ENCODE measurements at places on chromosomes 2 and 18.

GRCh38 chr2:5520463-5520972, 171.7 kb upstream of the SOX11 start:
- no peak for DNase-seq

- DNase-seq = no peak
These were observed 28.2 kb downstream of the GREB1 start for GRCh38 chr2:11562011-11562410.

DNA sequence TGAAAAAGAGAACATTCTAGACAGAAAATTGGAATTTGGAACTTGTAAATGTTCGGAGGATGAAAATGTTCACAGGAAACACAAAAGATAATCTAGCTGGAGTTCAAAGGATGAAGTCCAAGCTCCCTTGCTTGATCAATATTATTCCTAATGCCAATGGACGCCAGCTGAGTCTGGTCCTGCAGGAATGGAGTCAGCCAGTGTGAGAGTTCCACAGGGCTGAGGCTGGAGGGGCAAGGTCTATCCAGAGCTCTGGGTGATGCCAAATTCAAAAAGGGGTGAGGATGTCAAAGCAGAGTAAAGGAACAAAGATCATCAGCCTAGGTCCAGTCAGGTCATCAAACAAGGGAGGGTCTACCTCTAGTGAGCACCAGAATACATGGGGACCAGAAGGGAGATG, 78.5 kb upstream of the CTNNA2 start:
- no peak for DNase-seq

DNA sequence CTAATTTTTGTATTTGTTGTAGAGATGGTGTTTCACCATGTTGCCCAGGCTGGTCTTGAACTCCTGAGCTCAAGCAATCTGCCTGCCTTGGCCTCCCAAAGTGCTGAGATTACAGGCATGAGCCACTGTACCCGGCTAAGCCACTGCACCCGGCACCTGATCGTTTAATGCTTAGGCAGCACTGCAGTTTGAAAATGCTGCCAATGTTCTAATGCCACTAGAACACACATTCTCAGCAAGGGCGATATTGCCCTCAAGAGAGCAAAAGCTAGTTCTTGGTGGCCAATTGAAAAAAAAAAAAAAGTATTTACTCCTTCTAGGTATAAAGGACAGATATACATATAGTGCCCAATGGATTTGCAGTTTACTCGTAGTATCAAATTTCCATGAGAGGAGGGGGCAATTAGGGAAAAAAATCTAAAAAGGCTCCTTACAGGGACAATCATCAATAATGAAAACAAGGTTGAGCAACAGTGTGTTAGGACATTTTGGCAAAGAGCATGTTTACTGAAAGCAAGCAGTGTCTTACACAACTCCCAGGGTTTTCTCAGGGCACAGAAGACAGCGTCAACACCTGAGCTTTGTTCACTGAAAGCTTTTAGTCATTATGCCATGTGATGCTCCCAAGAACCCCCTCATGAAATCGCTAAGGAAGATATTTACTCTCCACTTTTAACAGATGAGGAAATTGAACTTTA, 199.9 kb upstream of the PKDCC start:
- DNase-seq = peak; percentile 64

DNA sequence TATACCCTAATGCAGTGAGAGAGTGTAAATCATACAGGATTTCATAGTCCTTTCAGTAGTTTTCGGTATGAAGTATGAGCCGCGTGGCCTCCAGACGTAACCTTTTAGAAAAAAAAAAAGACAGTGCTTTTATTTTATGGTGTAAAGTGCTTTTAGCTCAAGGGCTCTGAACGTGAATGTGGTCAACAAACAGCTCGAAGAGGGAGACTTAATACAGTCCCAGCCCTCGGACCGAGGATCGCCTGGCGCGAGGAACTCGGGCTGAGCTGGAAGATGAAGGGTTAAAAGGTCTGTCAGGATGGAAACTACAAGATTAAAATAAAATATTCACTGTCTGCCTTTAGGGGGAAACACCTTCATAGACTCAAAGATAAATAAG, 4.0 kb upstream of the BCL11A start:
- no peak for DNase-seq

GRCh38 chr2:10269291-10269690, 33.4 kb upstream of the HPCAL1 start:
- DNase-seq = no peak

DNA sequence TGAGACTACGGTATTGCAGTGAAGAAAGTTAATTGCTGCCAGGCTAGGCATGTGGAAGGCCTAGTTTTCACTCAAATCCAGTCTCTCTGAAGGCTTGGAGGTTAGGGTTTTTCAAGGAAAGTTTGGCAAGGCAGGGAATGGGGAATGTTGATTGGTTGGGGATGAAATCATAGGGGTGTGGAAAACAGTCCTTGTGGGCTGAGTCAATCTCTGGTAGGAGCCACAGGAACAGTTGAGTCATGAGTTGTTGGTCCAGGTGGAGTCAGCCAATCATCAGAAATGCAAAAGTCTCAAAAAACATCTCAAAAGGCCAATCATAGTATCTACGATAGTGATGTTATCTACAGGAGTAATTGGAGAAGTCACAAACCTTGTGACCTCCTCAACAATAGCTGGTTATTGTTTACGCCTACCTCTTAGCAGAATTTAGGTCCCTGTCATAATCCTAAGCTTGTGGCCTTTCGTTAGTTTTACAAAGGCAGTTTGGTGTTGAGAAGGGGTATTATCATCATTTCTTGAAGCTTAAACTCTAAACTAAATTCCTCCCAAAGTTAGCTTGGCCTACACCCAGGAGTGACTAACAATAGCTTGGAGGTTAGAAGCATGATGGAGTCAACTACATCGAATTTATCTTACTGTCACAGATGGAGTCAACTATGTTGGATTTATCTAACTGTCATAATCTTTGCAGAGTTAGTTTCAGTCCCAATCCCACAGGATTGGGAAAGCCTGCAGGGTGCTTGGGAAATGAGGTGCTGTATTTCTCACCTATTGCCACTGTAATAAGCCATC, 33.7 kb upstream of the APCDD1 start:
- DNase-seq = peak; percentile 63

DNA sequence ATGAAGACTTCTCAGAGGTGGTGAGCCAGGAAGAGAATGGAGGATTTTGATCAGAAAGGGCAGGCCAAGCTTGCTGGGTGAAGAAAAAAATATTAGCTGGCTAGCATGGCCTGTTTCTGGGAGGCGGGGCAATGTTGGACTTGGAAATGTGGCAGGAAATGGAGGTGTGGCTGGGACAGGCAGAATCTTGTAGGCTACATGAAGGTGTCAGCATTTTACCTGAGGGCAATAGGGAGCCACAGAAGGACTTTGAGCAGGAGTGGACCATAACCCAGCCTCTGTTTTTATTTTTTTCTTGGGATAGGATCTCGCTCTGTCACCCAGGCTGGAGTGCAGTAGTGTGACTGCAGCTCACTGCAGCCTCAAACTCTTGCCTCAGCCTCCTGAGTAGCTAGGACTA, 31.7 kb downstream of the EMX1 start:
- no peak for DNase-seq

GRCh38 chr2:219630770-219631405, 3.5 kb downstream of the SLC4A3 start:
- no peak for DNase-seq

DNA sequence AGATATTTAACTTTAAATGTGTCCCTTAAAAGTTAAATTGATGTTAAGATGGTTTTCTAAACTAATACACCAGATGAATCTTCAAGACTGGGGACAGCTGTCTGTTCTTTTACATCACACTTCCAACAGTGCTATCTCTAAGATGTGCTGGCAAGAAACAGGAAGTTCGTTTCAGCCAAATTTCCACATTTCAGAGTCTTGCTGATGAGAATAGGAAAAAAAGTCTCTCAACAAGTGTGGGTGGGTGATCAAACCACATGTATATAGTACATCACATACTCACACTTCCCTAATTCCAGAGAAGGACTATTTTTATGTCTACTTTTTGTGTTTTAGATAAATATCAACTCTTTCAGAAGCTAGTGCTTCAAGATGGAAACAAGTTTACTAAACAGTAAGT, 1712.8 kb upstream of the TMEFF2 start:
- peak; percentile 10 for DNase-seq

GRCh38 chr2:148902798-148903197, 27.8 kb downstream of the KIF5C start:
- DNase-seq = no peak

- DNase-seq = no peak
These were observed 1.3 kb upstream of the ANKRD12 start for GRCh38 chr18:9135081-9135911.

DNA sequence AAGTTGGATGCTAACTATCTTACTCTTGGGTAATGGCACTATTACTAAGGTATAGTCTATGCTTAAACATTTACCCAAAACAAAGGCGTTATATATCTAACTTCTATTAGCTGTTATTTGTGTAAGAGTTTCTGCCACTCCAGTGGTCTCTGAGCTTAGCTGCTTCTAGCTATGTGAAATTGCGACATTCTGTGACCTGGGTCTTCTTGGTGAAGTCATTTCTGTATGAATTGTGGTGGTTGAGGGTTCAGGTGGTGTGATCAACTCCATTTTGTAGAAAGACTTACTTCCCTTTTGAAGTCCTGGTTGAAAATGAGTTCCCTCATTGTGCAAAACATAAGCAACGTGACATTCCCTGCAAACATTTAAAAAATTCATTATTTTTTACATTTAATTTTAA, 221.6 kb downstream of the PIK3C3 start:
- no peak for DNase-seq

- DNase-seq = peak; percentile 89
These were observed 2.2 kb upstream of the NRP2 start for GRCh38 chr2:205680067-205680466.

- no peak for DNase-seq
These were observed 76.2 kb upstream of the HDAC4 start for GRCh38 chr2:239476757-239477585.

GRCh38 chr2:96111823-96112500, 4.4 kb downstream of the ADRA2B start:
- no peak for DNase-seq

GRCh38 chr2:19346983-19347618, 11.3 kb downstream of the OSR1 start:
- DNase-seq = no peak

DNA sequence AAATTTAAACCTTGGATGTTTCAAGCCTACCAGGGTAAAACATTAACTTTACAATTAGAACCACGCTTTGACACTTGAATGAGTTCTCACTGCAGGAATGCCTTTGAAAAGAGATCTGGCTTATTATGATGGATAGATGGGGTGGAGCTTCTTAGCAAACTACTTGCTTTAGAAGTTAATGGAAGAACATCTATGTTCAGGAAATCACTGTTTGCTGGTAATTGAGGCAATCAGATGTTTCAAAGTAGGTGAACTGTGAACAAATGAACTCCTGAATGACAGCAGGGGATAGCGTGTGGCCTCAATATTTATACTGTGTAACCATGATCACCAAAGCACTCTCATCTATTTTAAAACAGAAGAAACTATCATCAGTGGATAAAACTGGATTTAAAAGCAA, 383.6 kb downstream of the PIK3C3 start:
- no peak for DNase-seq

DNA sequence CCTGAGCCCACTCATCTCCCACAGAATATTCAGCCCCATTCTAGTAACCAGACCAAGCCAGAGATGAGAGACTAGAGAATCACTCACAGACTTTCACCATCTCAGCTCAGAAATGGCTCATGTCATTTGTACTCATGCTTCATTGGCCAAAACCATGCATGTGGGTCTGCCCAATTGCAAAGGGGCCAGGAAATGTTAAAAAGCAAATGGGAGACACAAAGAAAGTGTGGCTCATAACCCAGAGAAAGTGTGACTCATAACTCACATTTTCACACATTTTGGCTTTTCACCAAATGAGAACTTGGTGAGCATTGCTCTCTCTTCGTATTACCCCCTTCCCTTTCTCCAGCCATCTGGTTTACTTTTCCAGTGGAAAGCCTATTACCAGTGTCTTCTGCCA, 66.2 kb downstream of the MDH1 start:
- DNase-seq = peak; percentile 63

GRCh38 chr2:173196080-173196479, 120.4 kb downstream of the MAP3K20 start:
- no peak for DNase-seq

DNA sequence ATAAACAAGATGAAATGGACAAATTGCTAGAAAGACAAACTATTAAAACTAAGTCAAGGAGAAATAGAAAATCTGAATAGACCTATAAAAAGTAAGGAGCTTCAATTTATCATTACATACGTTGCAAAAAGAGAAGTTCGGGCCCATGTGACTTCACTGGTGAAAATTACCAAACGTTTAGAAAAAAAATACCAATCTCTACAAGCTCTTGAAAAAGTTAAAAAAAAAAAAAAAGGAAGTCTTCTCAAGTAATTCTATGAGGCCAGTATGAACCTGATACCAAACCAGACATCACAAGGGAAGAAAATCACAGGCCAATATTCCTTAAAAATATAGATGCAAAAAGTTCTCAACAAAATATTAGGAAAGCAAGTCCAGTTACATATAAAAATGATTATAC, 20.2 kb upstream of the ACVR2A start:
- no peak for DNase-seq

DNA sequence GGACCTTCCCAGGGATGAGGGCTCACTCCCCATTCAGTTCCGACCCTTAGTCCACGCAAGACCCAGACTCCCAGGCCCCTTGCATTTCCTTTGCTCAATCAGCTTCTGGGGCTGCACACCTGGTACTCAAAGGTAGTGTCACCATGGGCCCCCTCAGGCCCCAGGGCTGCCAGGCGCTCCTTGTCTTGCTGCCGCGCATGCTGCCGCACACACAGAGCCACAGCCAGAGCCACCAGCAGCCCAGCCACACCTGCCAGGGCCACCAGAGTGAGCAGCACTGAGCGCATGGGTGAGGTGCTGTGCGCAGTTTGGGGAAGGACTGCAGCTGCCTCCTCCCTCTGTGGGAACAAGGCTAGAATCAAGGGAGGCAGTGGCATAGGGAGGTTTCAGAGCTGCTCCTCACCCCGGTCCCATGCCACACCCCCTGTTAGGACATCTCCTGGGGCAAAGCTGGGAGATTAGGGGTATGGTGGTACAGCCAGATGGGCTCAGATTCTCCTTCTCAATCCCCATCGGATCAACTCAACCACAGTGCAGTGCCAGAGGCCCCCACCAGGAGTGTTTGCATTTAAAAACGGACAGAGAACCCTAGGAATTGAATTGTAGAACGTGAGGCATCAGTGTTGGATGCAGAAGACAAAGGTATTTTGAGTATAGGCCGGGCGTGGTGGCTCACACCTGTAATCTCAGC, 11.3 kb downstream of the PTPRN start:
- DNase-seq = no peak

- peak; percentile 73 for DNase-seq
These were observed 181.7 kb upstream of the ETAA1 start for GRCh38 chr2:67215214-67216055.

GRCh38 chr2:10963155-10963554, 51.4 kb downstream of the KCNF1 start:
- no peak for DNase-seq

DNA sequence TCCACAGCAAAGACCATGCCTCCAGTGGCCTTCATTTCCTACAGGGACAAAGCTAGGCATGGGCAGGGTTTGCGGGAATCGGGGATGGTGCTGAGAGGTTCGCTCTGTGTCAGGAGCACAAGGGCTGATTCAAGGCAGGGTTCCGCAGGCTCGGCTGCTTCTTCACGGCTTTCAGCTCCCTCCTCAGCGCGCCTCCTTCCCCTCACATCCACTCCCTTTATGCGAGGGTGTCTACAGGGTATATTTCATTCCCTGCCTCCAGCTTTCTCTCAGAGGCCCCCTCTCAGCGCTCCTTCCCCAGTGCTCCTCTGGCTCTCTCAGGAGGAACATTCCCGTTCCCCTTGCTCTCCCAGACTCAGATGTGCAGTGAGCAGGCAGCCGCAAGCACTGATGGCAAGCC, 78.7 kb upstream of the ASB18 start:
- no peak for DNase-seq

GRCh38 chr2:118705032-118705431, 142.4 kb downstream of the EN1 start:
- peak; percentile 73 for DNase-seq

Measured in cardiac fibroblast (primary cell).